ENCODE measurements at places on chromosomes 2 and 18. TPM values are rescaled to one million over a fixed set of nuclear protein-coding genes. Genes with fewer than 3 reads are reported as not detected.
A peak's percentile ranks its signal among the peaks of the same experiment; 100 is the strongest.

The UPP2 gene
- polyA plus RNA-seq = not detected

DNA sequence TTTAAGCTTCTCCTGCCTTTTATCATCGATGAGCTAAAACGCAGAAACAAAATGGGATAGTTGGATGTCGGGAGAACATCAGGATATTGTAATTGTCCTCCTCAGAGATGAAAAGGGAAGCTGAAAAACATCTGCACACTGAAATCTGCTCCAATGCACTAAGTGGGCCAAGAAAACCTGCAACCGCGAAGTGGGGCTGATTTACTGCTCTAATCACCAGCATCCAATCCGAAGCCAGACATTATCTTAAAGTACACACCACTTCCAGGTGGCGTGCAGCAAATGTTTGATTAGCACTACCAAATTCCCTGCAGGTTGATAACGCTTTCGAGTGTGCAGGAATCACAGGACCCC lies 230.3 kb upstream of the SLC14A2 start:
- DNase-seq = peak; percentile 36
- no peak overlapping the region for H3K27ac ChIP-seq
- no peak overlapping the region for H3K4me3 ChIP-seq
- H3K27me3 ChIP-seq = no peaks in the 10 kb centered on the region
- H3K36me3 ChIP-seq = no peaks in the 10 kb centered on the region

The IL36G gene
- not detected for polyA plus RNA-seq

The SLC16A14 gene
- polyA plus RNA-seq = 2.0 TPM

GRCh38 chr2:160826496-160826895 lies 332.9 kb upstream of the RBMS1 start:
- no peaks in the 10 kb centered on the region for H3K36me3 ChIP-seq
- no peaks in the 10 kb centered on the region for H3K4me1 ChIP-seq
- H3K27me3 ChIP-seq = no peaks in the 10 kb centered on the region
- H3K27ac ChIP-seq = no peak overlapping the region

DNA sequence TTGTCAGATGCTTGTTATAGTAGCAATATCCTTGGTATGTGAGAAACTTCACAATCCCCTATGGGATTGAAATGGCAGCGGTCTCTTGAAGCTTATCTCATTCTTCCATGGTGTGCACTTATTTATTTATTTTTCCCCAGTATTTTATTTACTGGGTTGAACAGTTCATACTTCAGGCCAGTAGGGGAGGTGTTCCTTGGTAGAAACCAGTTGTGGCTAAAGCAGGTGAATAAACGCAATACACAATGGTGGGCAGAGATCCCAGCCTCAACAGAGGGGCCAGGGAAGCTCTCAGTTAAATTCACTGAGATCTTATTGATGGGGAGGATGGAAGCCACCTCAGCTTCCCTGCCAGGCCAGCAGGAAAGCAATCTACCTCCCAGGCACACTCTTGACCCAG lies 93.7 kb upstream of the SRD5A2 start:
- no peak for DNase-seq
- no peak overlapping the region for H3K4me3 ChIP-seq
- H3K27me3 ChIP-seq = no peaks in the 10 kb centered on the region

GRCh38 chr2:215841175-215841816 lies 172.1 kb downstream of the MREG start:
- H3K4me3 ChIP-seq = no peak overlapping the region
- H3K27ac ChIP-seq = peak overlapping the region; percentile 18
- no peaks in the 10 kb centered on the region for H3K27me3 ChIP-seq
- peak; percentile 44 for DNase-seq
- H3K4me1 ChIP-seq = peaks cover 3% of the 10 kb centered on the region

DNA sequence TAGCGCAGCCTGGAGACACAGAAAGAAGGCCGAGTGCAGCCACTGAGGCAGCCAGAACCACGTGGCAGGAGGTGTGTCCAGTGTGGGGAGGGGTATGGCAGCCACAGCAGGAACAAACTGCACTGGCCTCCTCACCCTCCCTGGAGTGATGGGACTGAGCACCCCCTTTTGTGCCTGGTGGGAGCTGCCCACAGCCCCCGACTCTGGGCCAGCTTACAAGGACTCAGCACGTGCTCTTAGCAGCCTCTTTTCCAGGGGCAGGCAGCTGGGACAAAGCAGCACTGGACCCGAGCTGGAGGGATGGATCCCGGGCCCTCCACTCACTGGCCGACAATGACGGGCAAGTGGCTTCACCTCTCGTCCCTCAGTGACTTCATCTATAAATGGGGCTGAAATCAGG lies 5.2 kb upstream of the KLF11 start:
- no peaks in the 10 kb centered on the region for H3K36me3 ChIP-seq
- peak overlapping the region; percentile 14 for H3K27ac ChIP-seq
- no peak for DNase-seq
- no peak overlapping the region for H3K4me3 ChIP-seq
- H3K4me1 ChIP-seq = peaks cover 2% of the 10 kb centered on the region
- no peaks in the 10 kb centered on the region for H3K27me3 ChIP-seq

- H3K36me3 ChIP-seq = no peaks in the 10 kb centered on the region
- H3K27me3 ChIP-seq = no peaks in the 10 kb centered on the region
- no peak overlapping the region for H3K27ac ChIP-seq
- no peak overlapping the region for H3K4me3 ChIP-seq
- no peak for DNase-seq
- H3K4me1 ChIP-seq = no peaks in the 10 kb centered on the region
These were observed 21.3 kb upstream of the BCL2L11 start for GRCh38 chr2:111099402-111099801.

The CYP1B1 gene
- polyA plus RNA-seq = 0.67 TPM

The MOCOS gene
- polyA plus RNA-seq = 19.7 TPM

- DNase-seq = peak; percentile 74
- H3K27me3 ChIP-seq = no peaks in the 10 kb centered on the region
- no peak overlapping the region for H3K27ac ChIP-seq
- no peaks in the 10 kb centered on the region for H3K4me1 ChIP-seq
- H3K36me3 ChIP-seq = no peaks in the 10 kb centered on the region
These were observed 208.4 kb downstream of the RAD51AP2 start for GRCh38 chr2:17309741-17310339.

DNA sequence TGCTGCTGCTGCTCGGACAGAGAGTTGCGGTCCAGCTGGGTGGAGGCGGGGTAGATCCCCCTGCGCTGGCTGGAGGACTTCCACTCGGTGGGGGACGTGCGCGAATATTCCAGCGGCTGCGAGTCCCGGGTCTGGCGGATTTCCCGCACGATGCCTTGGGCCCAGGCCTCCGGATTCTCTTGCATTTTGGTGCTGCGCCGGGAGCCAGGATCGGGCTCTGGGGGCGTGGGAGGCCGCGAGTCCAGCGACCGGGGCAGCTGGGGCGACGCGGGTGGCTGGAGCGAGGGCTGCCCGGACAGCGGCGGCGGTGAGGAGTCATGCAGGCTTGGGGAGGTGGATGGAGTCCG lies 4.8 kb downstream of the NT5C1B start:
- no peaks in the 10 kb centered on the region for H3K4me1 ChIP-seq
- H3K27ac ChIP-seq = no peak overlapping the region
- no peaks in the 10 kb centered on the region for H3K27me3 ChIP-seq
- H3K4me3 ChIP-seq = no peak overlapping the region

The PAIP2B gene
- 4.8 TPM for polyA plus RNA-seq

DNA sequence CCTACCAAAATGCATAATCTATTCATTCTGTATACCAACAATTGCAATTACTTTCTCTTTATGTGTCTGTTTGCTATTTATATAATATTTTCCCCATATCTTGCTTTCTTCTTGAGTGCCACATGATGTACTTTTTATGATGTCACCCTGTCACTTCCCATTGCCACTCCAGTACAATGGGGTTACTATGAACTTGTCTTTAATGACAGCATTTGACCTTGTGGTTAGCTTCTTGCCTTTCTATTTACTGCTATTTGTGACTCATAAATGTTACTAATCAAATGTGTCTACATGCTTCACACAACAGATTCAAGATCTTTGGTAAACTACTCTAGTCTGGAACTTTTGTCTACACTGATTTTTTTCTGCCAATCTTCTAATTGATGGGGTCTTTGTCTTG lies 486.3 kb downstream of the NR4A2 start:
- no peaks in the 10 kb centered on the region for H3K4me1 ChIP-seq
- no peak for DNase-seq
- no peaks in the 10 kb centered on the region for H3K36me3 ChIP-seq
- H3K27me3 ChIP-seq = no peaks in the 10 kb centered on the region
- H3K4me3 ChIP-seq = no peak overlapping the region

The LIPG gene
- polyA plus RNA-seq = 1.9 TPM

The CAPN10 gene
- 33.8 TPM for polyA plus RNA-seq

DNA sequence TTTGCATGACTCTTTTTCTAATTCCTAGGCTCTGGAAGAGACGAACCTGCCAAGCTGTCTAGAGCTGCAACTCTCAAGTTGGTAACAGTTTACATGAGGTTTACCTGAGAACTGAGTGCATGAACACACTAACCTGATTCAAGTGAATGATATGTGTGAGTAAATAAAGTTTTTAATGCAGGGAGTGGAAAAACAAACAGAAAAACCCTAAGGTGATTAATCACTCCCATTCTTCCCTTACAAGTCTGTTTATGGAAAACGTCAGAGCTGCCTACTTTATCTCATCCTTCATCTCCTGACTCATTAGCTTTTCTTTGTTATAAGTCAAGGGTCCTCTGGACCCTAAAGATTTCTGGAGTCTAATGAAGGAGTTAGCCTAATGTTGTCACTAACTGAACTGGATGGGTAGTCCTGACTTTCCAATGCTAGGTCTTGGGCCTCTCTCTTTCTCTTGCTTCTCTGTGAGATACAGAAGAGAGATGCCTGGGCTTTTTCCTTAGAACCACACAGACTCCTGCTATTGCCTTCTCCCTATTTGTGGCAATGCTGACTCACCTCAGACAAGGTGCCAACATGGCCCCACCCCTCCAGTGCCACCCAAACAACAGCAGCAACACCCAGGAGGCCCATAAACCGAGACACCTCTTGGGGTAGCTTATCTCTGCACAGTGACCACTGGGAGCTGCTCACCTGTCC lies 952.4 kb downstream of the EPHA4 start:
- no peaks in the 10 kb centered on the region for H3K27me3 ChIP-seq
- no peaks in the 10 kb centered on the region for H3K4me1 ChIP-seq
- H3K27ac ChIP-seq = no peak overlapping the region
- H3K36me3 ChIP-seq = no peaks in the 10 kb centered on the region

The C2orf80 gene
- not detected for polyA plus RNA-seq

GRCh38 chr2:128196471-128196931 lies 105.5 kb downstream of the UGGT1 start:
- DNase-seq = peak; percentile 87
- no peak overlapping the region for H3K4me3 ChIP-seq
- H3K27me3 ChIP-seq = no peaks in the 10 kb centered on the region
- H3K36me3 ChIP-seq = peaks cover 2% of the 10 kb centered on the region
- peaks cover 10% of the 10 kb centered on the region for H3K4me1 ChIP-seq
- peak overlapping the region; percentile 44 for H3K27ac ChIP-seq

DNA sequence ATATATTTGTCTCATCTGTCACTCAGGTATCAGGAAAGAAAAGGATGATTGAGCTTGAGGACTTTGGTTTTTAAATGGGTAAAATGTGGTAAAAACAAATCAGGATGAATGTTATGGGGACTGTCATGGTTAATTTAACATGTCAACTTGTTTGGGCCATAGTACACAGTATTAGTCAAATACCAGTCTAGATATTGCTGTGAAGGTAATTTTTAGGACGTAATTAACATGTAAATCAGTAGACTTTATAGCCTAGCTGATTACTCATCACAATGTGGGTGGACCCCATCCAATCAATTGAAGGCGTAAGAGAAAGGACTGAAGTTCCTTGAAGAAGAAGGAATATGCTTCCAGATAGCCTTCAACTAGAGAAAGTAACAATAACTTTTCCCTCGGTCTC lies 275.7 kb upstream of the ZNF804A start:
- no peak for DNase-seq
- no peak overlapping the region for H3K27ac ChIP-seq
- H3K27me3 ChIP-seq = no peaks in the 10 kb centered on the region
- no peaks in the 10 kb centered on the region for H3K36me3 ChIP-seq

The NPPC gene
- 0.50 TPM for polyA plus RNA-seq

GRCh38 chr18:9428301-9428706 lies 47.0 kb upstream of the RALBP1 start:
- no peak overlapping the region for H3K27ac ChIP-seq
- no peaks in the 10 kb centered on the region for H3K36me3 ChIP-seq
- DNase-seq = no peak
- H3K4me1 ChIP-seq = no peaks in the 10 kb centered on the region
- no peak overlapping the region for H3K4me3 ChIP-seq

DNA sequence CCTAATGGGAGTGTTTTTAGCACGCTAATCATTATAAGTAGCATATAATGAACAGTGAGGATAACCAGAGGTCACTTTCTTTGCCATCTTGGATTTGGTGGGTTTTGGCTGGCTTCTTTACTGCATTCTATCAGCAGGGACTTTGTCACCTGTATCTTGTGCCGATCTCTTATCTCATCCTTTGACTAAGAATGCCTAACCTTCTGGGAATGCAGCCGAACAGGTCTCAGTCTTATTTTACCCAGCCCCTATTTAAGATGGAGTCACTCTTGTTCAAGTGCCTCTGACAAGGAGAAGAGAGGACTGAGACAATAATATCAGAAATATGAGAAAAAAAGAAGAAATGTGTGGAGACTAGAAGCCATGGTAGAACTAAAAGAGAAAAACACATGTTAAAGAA lies 276.4 kb downstream of the TMX3 start:
- H3K36me3 ChIP-seq = no peaks in the 10 kb centered on the region
- H3K4me3 ChIP-seq = no peak overlapping the region
- H3K27me3 ChIP-seq = no peaks in the 10 kb centered on the region
- DNase-seq = no peak
- no peaks in the 10 kb centered on the region for H3K4me1 ChIP-seq
- H3K27ac ChIP-seq = no peak overlapping the region

DNA sequence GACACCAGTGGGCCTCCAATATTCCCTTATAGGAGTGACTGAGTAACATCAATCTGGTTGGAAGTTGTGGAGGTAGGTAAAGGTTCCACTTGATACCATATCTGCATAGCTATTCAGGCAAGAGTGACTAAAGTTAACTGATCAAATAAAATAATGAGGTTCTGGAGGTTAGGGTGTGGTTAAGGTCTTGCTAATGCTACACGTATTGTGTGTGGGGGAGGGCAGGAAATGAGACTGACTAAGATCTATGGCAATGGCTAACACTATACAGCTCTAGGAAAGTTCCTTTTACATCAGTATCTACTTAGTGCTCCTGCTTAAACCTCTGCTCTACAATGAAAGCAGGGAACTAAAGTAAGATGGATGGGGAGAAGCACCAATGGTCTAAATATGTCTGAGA lies 149.1 kb upstream of the MGAT5 start:
- H3K27ac ChIP-seq = no peak overlapping the region
- no peak for DNase-seq
- no peaks in the 10 kb centered on the region for H3K36me3 ChIP-seq
- H3K4me1 ChIP-seq = no peaks in the 10 kb centered on the region
- no peak overlapping the region for H3K4me3 ChIP-seq

The COLEC11 gene
- polyA plus RNA-seq = not detected

The DPP4 gene
- polyA plus RNA-seq = 253 TPM

DNA sequence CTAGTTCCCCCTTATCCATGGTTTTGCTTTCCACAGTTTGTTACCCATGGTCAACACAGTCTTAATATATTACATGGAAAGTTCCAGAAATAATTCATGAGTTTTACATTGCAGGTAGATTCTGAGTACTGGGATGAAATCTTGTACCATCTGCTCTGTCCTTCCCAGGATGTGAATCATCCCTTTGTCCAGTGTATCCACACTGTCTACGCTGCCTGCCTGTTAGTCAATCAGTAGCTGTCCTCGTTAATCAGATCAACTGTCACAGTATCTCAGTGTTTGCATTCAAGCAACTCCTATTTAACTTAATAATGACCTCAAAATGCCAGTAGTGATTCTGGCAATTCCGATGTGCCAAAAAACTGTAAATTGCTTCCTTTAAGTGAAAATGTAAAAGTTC lies 76.3 kb downstream of the DYNC1I2 start:
- DNase-seq = no peak
- no peak overlapping the region for H3K4me3 ChIP-seq
- no peaks in the 10 kb centered on the region for H3K36me3 ChIP-seq
- no peak overlapping the region for H3K27ac ChIP-seq

The PARD3B gene
- polyA plus RNA-seq = 2.8 TPM

Data from small intestine (tissue), 16 donors.